Osteoblast (primary cell): ENCODE measurements at places on chromosomes 3 and 15. TPM values are rescaled to one million over a fixed set of nuclear protein-coding genes. Genes with fewer than 3 reads are reported as not detected.

- DNase-seq = no peak
- H3K4me3 ChIP-seq = no peak overlapping the region
- no peaks in the 10 kb centered on the region for H3K36me3 ChIP-seq
- no peaks in the 10 kb centered on the region for H3K4me1 ChIP-seq
- no peaks in the 10 kb centered on the region for H3K27me3 ChIP-seq
Measured at GRCh38 chr15:46059921-46060594, 425.2 kb downstream of the SQOR start.

DNA sequence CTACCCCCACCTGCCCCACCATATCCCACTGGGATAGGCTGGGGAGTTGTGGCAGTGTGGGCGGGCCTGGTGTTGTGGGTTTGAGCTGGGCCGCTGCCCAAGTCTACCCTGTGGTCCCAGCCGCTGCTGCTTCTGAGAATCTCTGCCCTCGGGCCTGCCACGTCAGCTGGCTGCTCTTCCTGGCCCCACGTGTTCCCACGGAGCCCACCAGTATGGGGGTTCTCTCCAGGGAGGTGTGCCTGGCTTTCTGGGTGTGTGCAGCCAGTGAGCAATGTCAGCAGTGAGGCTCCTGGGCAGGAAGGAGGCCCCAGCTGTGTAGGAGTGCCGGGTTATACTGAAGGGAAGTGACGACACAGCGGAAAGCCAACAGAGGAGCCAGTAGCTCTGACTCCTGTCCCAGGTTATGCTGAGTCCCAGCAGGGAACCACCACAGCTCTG is 10.5 kb downstream of the GNAI2 start:
- peak overlapping the region; percentile 69 for H3K4me3 ChIP-seq
- no peaks in the 10 kb centered on the region for H3K27me3 ChIP-seq
- peak; percentile 98 for DNase-seq
- H3K4me1 ChIP-seq = peaks cover 77% of the 10 kb centered on the region
- peak overlapping the region; percentile 95 for H3K27ac ChIP-seq

DNA sequence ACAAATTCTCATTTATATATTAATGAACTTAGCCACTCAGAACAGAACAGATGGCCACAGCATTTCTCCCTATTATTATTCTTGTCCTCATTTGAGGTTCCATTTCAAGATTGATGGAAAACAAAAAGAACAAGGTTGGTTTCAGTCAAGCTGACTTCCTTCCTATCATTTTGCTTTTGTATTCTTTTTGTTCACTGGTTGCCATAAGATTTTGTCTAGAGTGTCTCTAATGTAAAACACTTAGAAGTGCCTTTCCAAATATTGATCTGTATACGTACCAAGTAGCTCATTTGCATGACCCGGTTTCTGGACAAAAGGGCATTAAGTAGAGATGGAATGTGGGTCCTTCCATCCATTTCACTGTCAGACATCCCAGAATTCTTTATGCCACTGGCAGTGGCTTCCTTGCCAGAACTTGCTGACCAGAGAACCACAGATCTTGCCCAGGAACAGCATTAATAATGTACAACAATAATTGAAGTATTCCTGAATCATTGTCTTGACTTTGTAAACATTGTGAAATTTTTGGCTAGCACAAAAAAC is 63.8 kb downstream of the PEX5L start:
- no peaks in the 10 kb centered on the region for H3K27me3 ChIP-seq
- H3K36me3 ChIP-seq = no peaks in the 10 kb centered on the region
- peaks cover 8% of the 10 kb centered on the region for H3K4me1 ChIP-seq
- DNase-seq = no peak
- H3K27ac ChIP-seq = no peak overlapping the region

DNA sequence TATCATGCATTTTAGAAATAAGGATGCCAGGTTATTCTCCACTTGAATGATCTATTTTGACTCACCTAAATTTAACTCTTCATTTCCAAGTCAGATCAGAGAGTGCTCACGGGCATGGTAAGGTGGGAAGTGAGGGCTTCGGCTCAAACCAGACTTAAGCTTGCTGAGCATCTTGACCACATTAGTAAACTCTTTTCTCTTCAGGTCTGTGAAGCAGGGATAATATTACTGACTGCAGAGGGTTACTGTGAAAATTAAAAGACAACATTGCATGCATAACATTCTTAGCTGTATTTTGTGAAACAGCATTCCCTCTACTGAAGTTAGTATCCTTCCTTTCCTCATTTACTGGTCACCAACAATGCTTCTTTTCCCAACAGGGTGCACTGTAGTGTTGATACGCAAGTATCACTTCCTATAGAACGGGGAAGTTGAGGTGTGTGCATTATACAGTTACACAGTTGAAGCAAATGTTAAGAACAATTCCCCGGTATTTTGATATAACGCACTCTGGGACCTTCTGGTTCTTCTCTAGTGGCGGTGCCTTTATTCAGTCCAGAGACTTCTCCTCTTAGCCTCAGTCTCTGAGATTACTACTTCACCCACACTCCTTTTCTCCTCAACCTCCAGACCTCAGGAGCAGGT is 74.1 kb upstream of the MNS1 start:
- peaks cover 2% of the 10 kb centered on the region for H3K27me3 ChIP-seq
- H3K27ac ChIP-seq = no peak overlapping the region
- no peak overlapping the region for H3K4me3 ChIP-seq
- DNase-seq = peak; percentile 51

DNA sequence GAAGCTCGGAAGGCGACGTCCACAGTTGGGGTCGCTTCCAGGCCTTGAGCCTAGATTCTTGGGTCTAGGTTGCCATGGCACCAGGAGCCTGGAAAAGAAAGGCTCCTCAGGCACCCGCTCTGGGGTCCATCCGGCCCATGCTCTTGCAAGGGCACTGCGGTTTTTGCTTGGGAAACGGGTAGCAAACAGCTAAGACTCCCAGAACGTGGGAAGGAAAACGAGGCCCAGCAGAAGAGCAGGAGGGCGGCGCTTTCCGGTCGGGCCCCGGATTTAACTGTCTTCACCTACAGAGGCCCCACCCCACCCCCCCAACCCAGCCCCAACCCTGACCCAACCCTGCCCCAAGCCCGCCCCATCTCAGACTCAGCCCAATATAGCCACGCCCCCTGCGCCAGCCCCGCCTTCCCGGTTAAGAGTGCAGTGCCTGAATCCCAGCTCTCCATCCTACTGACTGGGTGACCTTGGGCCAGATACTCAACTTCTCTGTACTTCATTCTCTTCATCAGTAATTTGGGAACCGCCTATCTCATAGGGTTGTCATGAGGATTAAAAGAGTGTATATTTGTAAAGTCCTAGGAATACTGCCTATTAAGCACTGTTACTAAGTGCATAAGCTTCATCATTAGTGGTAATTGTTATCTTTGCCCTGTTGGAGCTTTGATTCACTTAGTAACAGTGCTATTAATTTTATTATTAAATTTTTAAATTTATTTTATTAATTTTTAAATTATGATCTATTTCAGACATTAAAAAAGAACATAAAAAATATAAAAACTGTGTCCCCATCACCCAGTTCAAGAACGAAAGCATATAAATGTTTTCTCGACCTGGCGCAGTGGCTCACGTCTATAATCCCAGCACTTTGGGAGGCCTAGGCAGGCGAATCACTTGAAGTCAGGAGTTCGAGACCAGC is 28.4 kb upstream of the SMAD6 start:
- H3K27ac ChIP-seq = no peak overlapping the region
- no peaks in the 10 kb centered on the region for H3K27me3 ChIP-seq
- no peak overlapping the region for H3K4me3 ChIP-seq
- DNase-seq = no peak
- no peaks in the 10 kb centered on the region for H3K36me3 ChIP-seq

GRCh38 chr15:84983711-84984110 is 2.1 kb downstream of the PDE8A start:
- H3K4me3 ChIP-seq = peak overlapping the region; percentile 95
- DNase-seq = no peak
- H3K36me3 ChIP-seq = no peaks in the 10 kb centered on the region

DNA sequence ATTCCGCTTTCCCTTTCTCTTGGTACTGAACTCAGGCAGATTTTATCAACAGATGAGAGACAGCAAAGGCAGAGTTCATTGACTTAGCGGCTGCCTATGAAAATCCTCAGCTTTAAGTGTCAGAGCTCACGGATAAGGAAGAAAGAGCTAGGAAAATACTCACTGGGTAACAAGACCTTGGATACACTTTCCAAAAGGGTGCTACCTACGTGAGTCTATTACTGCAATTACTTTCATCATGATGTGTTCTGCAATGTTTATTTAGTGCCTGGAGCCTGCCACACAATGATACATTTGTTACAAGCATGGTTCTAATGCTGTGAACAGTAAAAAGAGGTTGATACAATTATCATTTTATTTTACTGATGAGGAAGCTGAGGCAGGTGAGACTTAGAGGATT is 177.5 kb downstream of the GRM7 start:
- no peak overlapping the region for H3K27ac ChIP-seq
- no peaks in the 10 kb centered on the region for H3K36me3 ChIP-seq
- no peaks in the 10 kb centered on the region for H3K27me3 ChIP-seq
- DNase-seq = no peak

Gene CNTN4
- under 0.01 TPM in 1 of 2 replicates, not detected in the other for total RNA-seq

Gene A4GNT
- total RNA-seq = not detected in 2 replicates

Gene MB21D2
- 4.7 and 6.5 TPM in 2 replicates for total RNA-seq

Gene TMOD3
- total RNA-seq = 44.5 and 49.8 TPM in 2 replicates

Gene BFSP2
- total RNA-seq = not detected in 2 replicates

Gene LRRFIP2
- total RNA-seq = 45.1 and 71.3 TPM in 2 replicates

Gene CELF6
- 0.36 and 0.59 TPM in 2 replicates for total RNA-seq

Gene GOLGA8M
- total RNA-seq = under 0.01 and 0.29 TPM in 2 replicates

Gene PLSCR5
- not detected in 2 replicates for total RNA-seq

Gene MESP1
- under 0.01 TPM in 2 replicates for total RNA-seq

Gene TNIK
- total RNA-seq = 7.6 and 8.8 TPM in 2 replicates

Gene CEMIP
- total RNA-seq = 579 and 687 TPM in 2 replicates

Gene TXNRD3
- 18.1 and 20.3 TPM in 2 replicates for total RNA-seq

Gene IL12A
- 3.2 and 4.7 TPM in 2 replicates for total RNA-seq

Gene CACNA2D2
- total RNA-seq = not detected in 2 replicates

Gene CCR1
- total RNA-seq = 0.59 and 1.1 TPM in 2 replicates

Gene FEZF2
- total RNA-seq = not detected in 2 replicates
